Type B pancreatic cell (in vitro differentiated cells): ENCODE measurements at places on chromosomes 7 and 10.

DNA sequence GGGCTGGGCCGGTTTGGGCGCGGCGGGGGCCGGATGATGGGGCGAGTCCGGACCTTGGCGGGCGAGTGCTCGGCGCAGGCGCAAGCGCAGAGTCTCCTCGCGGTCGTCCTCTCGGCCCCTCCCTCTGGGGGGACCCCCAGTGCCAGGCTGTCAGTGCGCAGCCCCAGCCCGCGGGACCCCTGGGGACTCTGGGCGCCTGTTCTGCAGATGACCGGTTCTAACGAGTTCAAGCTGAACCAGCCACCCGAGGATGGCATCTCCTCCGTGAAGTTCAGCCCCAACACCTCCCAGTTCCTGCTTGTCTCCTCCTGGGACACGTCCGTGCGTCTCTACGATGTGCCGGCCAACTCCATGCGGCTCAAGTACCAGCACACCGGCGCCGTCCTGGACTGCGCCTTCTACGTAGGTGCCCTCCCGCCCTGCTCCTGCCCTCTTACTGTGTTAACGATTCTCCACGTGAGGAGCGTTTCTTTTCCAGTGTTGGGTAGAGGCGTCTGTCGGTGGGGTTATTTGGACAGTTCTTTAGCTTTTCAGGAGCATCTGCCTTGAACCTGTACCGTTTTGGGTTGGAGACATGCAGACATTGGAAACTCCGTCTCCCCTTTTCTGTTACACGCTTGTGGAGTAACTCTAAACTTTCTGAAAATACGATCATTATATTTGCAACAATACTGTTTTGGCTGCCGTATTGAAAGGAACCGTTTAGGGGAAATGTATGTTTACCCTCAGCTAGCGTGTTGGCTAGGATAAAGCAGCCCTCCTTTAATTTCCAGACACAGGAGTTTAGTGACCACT, 706 bp downstream of the BUB3 start:
- peaks cover 33% of the 10 kb centered on the region for H3K4me1 ChIP-seq
- peak; percentile 79 for DNase-seq
- H3K4me3 ChIP-seq: peak overlapping the region; percentile 100
- H3K27ac ChIP-seq: peak overlapping the region; percentile 56

- H3K27me3 ChIP-seq: no peaks in the 10 kb centered on the region
- peak overlapping the region; percentile 57 for H3K27ac ChIP-seq
- H3K4me3 ChIP-seq: no peak overlapping the region
- H3K4me1 ChIP-seq: peaks cover 6% of the 10 kb centered on the region
- no peaks in the 10 kb centered on the region for H3K36me3 ChIP-seq
Observed at GRCh38 chr7:129285111-129285510, 60.3 kb downstream of the AHCYL2 start.

DNA sequence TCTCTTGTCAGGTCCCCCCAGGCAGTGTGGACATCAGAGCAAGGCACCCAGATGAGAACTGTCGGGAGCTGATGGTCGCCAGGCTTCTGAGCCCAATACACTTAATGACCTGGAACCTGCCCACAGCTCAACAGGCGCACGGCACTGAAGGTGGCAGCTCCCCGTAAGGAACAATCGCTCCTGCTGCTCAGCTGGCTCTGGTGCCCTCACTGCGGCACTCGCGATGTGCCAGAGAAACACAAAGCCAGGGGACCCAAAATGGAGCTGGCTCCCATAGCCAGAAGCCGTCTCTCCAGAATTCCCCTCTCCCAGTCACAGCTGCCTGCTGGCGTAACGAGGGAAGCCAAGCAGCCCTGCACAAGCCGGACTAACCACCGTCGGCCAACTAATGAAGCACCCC, 6.3 kb downstream of the CALN1 start:
- no peak for DNase-seq
- no peaks in the 10 kb centered on the region for H3K36me3 ChIP-seq
- no peaks in the 10 kb centered on the region for H3K4me1 ChIP-seq
- H3K27ac ChIP-seq: no peak overlapping the region

DNA sequence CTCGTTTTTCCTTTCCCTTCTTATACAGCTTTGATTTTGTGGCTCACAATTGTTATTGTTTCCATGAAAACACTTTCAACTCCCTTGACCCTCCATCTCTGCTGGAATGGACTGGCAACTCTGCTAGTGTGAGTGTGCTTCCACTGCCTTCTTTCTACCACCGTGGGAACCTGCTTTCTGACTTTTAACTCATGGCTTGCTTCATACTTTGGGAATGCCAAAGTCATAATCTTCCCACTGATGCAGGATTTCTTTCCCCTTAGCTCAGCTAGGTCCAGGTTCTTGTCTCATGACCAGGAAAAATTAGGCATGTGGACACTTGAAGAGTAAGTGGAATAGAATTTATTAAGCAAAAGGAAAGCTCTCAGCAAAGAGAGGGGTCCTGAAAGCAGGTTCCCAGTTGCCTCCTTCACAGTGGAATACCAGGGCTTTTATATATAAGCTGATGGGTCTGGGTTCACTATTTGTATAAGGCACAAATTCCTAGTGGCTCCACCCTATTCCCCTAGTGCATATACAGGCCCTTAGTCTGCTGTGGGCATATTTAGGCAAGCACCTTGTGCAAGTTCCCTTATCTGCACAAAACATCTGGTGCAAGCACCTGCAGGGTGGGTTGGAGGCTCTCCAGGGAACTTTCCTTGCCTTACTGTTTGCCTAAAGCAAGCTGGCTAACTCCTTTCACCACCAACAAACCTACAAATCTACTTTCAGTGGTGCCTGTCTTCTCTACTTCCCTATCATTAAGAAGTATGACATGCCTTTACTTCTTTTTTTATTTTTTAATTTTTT, 119.5 kb downstream of the CFAP58 start:
- DNase-seq: no peak
- no peak overlapping the region for H3K27ac ChIP-seq
- no peak overlapping the region for H3K4me3 ChIP-seq
- no peaks in the 10 kb centered on the region for H3K36me3 ChIP-seq
- peaks cover 7% of the 10 kb centered on the region for H3K4me1 ChIP-seq
- peaks cover 4% of the 10 kb centered on the region for H3K27me3 ChIP-seq
